ENCODE measurements at places on chromosomes 6 and 20. TPM values are rescaled to one million over a fixed set of nuclear protein-coding genes. Genes with fewer than 3 reads are reported as not detected.

The FLOT1 gene
- 197 TPM for total RNA-seq

The LRFN2 gene
- 31.1 TPM for total RNA-seq

The MLIP gene
- total RNA-seq: 98.9 TPM

The LY86 gene
- 6.3 TPM for total RNA-seq

The SLC16A10 gene
- total RNA-seq: 10.9 TPM

The PTK6 gene
- total RNA-seq: 0.24 TPM

The KIF25 gene
- total RNA-seq: 13.3 TPM

The RBM39 gene
- 291 TPM for total RNA-seq

The KHDC1L gene
- 1.1 TPM for total RNA-seq

The GPR63 gene
- 12.0 TPM for total RNA-seq

The FAM162B gene
- total RNA-seq: 16.3 TPM

The TNF gene
- not detected for total RNA-seq

The SYNCRIP gene
- 54.8 TPM for total RNA-seq

The LAMA5 gene
- total RNA-seq: 53.9 TPM

The SNAP91 gene
- total RNA-seq: 291 TPM

The CPNE5 gene
- total RNA-seq: 116 TPM

The LY6G6C gene
- total RNA-seq: not detected

The PRSS16 gene
- total RNA-seq: 6.1 TPM

Measured in dorsolateral prefrontal cortex (tissue), 122 donors.